Naive thymus-derived CD4-positive, alpha-beta T cell (primary cell): ENCODE measurements at places on chromosomes 2 and 18. TPM values are rescaled to one million over a fixed set of nuclear protein-coding genes. Genes with fewer than 3 reads are reported as not detected.
A peak's percentile ranks its signal among the peaks of the same experiment; 100 is the strongest.

The PROKR1 gene
- not detected for polyA plus RNA-seq

DNA sequence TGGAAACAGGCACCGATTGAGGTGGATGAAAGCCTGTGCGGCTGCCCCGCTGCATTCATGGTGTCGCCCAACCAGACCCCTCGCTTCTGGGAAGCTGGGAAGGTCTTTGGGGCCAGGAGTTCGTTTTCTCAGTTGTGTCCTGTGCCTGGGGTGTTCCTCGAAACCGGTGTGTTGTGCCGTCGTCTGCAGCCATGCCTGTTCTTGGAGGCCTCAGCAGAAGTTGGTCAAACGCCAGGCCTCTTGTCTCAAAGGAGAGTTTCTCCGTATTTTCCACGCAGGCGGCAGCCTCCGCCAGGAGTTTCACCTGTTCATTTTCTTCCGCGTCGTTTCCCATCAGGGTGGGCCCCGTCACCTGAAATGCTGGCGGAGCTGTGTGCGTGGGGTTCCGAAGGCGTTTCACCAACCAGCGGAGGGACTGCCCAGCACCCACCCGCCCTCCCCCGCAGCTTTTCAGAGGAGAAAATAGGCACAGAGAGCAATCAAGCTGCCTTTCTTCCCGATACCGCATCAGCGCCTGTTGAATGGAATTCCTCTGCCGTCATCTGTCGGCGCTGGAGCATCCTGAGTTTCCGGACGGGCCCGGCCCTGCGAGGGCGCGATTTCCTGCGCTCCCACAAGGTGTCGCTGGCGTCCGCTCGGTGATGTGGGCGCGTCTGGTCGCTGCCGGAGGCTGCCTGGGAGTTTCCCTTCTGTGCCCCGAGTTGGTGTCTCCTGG is 17.0 kb upstream of the NFATC1 start:
- peaks cover 7% of the 10 kb centered on the region for H3K4me1 ChIP-seq
- DNase-seq = peak; percentile 81
- peaks cover 39% of the 10 kb centered on the region for H3K36me3 ChIP-seq
- no peak overlapping the region for H3K27ac ChIP-seq
- no peaks in the 10 kb centered on the region for H3K27me3 ChIP-seq

- no peak overlapping the region for H3K27ac ChIP-seq
- no peaks in the 10 kb centered on the region for H3K4me1 ChIP-seq
- no peaks in the 10 kb centered on the region for H3K27me3 ChIP-seq
- no peaks in the 10 kb centered on the region for H3K36me3 ChIP-seq
Observed at GRCh38 chr2:184599054-184599871, 934 bp downstream of the ZNF804A start.

The TMX3 gene
- 20.2 TPM for polyA plus RNA-seq

- no peak for DNase-seq
- no peak overlapping the region for H3K4me3 ChIP-seq
- H3K27ac ChIP-seq = no peak overlapping the region
- no peaks in the 10 kb centered on the region for H3K27me3 ChIP-seq
- no peaks in the 10 kb centered on the region for H3K36me3 ChIP-seq
Observed at GRCh38 chr2:132448771-132449170, 32.2 kb downstream of the GPR39 start.

- no peaks in the 10 kb centered on the region for H3K4me1 ChIP-seq
- H3K27me3 ChIP-seq = no peaks in the 10 kb centered on the region
- no peak overlapping the region for H3K27ac ChIP-seq
- no peaks in the 10 kb centered on the region for H3K36me3 ChIP-seq
- DNase-seq = no peak
Observed at GRCh38 chr18:55235094-55235461, 275.8 kb upstream of the CCDC68 start.

The CYTIP gene
- 270 TPM for polyA plus RNA-seq

The SH3RF3 gene
- polyA plus RNA-seq = 1.3 TPM

GRCh38 chr2:5491523-5491922 is 200.7 kb upstream of the SOX11 start:
- no peaks in the 10 kb centered on the region for H3K36me3 ChIP-seq
- no peak for DNase-seq
- H3K4me1 ChIP-seq = no peaks in the 10 kb centered on the region
- H3K27ac ChIP-seq = no peak overlapping the region
- no peaks in the 10 kb centered on the region for H3K27me3 ChIP-seq

GRCh38 chr2:132904142-132904842 is 234.3 kb upstream of the LYPD1 start:
- H3K36me3 ChIP-seq = no peaks in the 10 kb centered on the region
- DNase-seq = no peak
- no peaks in the 10 kb centered on the region for H3K4me1 ChIP-seq
- H3K27me3 ChIP-seq = no peaks in the 10 kb centered on the region

The ZSWIM2 gene
- polyA plus RNA-seq = not detected

The CHRND gene
- polyA plus RNA-seq = 0.13 TPM

The EFR3B gene
- 0.10 TPM for polyA plus RNA-seq

The DNAJC27 gene
- 6.2 TPM for polyA plus RNA-seq

DNA sequence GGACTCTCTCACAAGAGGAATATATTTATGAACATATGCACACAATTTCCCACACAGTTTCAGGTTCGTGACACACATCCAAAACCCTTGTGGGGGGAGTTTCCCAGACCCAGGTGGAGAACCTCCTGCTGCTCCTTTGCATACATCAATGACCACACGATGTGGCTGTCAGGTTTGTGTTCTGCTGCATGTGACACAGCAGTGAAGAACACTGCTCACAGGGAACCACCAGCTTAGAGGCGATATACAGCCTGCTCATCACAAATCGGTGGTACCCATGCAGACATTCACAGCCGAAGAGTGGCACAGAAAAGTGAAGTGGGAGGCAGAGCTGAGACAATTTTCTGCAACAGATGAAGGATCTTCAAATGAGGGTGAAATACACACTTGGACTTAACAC is 175.6 kb upstream of the ZFP36L2 start:
- no peaks in the 10 kb centered on the region for H3K36me3 ChIP-seq
- no peak for DNase-seq
- H3K4me1 ChIP-seq = no peaks in the 10 kb centered on the region
- no peak overlapping the region for H3K4me3 ChIP-seq

The TCF23 gene
- polyA plus RNA-seq = not detected

- H3K27me3 ChIP-seq = no peaks in the 10 kb centered on the region
- DNase-seq = no peak
- no peaks in the 10 kb centered on the region for H3K4me1 ChIP-seq
- no peak overlapping the region for H3K27ac ChIP-seq
- H3K36me3 ChIP-seq = no peaks in the 10 kb centered on the region
Observed at GRCh38 chr18:22302144-22302543, 115.6 kb downstream of the CTAGE1 start.

DNA sequence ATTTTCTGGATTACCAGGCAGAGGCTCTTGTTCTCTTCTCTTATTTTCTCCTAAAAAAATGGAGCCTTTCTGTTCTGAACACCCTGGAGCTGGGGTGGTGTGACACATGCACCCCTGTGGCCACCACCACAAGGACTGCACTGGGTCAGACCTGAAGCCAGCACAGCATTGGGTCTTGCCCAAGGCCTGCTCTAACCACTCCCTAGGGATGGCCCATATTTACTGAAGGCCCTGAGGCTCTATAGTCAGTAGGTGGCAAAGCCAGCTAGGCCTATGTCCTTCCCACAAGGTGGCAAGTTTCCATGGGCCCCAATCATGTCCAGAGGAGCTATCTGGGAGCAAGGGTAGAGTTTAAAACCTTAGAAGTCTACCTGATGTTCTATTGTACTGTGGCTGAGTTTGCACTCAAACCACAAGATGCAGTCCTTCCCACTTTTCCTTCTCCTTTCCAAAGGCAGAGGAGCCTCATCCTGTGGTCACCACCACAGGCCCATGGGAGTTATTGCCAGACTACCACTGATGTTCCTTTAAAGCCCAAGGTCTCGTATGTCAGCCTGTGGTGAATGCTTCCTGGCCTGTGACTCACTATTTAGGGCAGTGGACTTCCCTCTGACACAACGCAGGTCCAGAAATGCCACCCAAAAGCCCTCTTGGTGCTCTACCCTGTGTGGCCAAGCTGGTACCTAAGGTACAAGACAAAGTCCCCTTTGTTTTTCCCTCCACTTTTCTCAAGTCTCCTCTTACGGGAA is 15.0 kb upstream of the FMNL2 start:
- no peaks in the 10 kb centered on the region for H3K27me3 ChIP-seq
- no peaks in the 10 kb centered on the region for H3K36me3 ChIP-seq
- no peak overlapping the region for H3K27ac ChIP-seq
- DNase-seq = no peak

DNA sequence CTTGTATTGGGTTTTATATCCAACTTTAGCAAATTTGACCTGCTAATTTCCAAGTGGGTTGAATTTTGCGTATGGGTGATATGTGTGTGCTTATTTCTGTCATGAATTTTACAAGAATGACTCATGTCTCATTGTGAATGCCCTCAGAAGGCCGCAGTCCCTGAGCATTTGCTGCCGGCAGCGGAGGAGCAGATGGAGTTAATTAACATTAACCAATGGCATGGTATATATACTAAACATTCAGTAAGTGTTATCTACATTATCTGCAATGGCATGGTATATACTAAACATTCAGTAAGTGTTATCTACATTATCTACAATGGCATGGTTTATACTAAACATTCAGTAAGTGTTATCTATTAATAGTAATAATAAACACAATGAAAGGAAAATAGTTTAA is 90.1 kb downstream of the DOK6 start:
- no peak overlapping the region for H3K4me3 ChIP-seq

GRCh38 chr2:16025211-16025875 is 85.0 kb downstream of the MYCN start:
- H3K27ac ChIP-seq = no peak overlapping the region

The GAL3ST2 gene
- not detected for polyA plus RNA-seq

The HAUS1 gene
- 42.7 TPM for polyA plus RNA-seq

The EGR4 gene
- not detected for polyA plus RNA-seq

DNA sequence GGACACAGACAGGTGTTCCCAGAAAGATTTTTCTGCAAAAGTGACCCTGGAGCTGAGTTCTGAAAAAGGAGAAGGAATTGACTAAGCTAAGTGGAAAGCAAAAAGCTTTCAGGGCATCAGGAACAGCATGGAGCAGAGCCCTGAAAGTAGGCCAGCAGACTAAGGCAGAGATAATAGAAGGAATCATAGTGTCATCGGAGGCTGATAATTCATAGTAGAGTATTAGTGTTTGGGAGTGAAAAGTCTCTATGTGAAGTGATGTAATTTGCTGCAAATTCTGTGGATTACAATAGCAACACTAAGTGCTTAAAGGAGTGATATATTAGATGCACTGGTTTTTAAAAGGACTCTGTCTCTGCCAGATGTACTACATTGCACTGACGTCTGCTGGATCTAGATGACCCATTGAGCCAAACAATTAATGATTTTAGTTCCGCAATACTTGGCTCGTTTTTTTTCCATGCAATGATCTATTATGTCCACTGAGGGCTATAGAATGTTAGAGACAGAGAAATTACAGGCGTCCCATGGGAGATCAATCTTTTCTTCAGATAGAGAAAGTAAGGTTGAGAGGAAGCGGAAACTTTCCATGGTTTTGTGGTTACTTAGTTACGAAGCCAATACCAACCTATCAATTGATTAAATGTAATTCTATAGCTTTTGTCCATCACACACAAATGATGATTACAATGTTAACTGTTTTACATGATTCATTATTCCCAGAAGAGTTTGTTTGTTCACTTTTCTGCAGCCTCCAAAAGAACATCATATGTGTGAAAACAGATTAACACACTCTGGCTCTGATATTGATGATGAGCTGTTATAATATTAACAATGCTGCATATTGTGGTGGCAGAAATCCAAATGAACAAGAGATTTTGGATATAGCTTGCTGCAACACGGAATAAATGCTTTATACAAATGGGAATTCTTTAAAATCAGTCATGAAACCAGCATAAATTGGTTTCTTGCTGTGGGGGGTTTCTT is 143.7 kb downstream of the MC4R start:
- DNase-seq = no peak
- H3K27me3 ChIP-seq = no peaks in the 10 kb centered on the region
- no peaks in the 10 kb centered on the region for H3K4me1 ChIP-seq
- no peak overlapping the region for H3K4me3 ChIP-seq
- H3K36me3 ChIP-seq = no peaks in the 10 kb centered on the region
- H3K27ac ChIP-seq = no peak overlapping the region

The NYAP2 gene
- polyA plus RNA-seq = not detected

DNA sequence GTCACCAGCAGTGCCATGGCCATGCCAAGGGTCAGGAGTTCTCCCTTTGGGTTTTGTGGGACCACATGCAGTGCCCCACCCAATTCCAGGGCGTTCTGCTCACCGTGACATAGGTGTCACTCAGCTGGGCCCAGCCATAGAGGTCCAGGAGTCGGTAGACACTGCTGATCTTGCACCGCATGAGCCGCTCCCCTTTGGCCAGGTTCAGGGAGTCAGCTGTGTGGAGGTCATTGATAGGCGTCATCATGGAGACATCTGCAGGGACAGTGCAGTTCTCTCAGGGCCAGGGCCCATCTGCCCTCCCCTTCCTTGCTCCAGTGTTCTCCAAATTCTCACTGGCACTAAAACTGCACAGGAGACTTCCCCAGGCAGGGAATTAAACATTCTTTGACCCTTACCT is 71.9 kb downstream of the ADD2 start:
- H3K4me3 ChIP-seq = no peak overlapping the region
- H3K36me3 ChIP-seq = peaks cover 19% of the 10 kb centered on the region
- no peak overlapping the region for H3K27ac ChIP-seq
- no peaks in the 10 kb centered on the region for H3K4me1 ChIP-seq
- no peaks in the 10 kb centered on the region for H3K27me3 ChIP-seq
- no peak for DNase-seq

- H3K4me3 ChIP-seq = no peak overlapping the region
- no peak overlapping the region for H3K27ac ChIP-seq
- no peaks in the 10 kb centered on the region for H3K36me3 ChIP-seq
- H3K27me3 ChIP-seq = no peaks in the 10 kb centered on the region
- H3K4me1 ChIP-seq = no peaks in the 10 kb centered on the region
Observed at GRCh38 chr2:217736776-217737550, 265.8 kb downstream of the TNS1 start.

DNA sequence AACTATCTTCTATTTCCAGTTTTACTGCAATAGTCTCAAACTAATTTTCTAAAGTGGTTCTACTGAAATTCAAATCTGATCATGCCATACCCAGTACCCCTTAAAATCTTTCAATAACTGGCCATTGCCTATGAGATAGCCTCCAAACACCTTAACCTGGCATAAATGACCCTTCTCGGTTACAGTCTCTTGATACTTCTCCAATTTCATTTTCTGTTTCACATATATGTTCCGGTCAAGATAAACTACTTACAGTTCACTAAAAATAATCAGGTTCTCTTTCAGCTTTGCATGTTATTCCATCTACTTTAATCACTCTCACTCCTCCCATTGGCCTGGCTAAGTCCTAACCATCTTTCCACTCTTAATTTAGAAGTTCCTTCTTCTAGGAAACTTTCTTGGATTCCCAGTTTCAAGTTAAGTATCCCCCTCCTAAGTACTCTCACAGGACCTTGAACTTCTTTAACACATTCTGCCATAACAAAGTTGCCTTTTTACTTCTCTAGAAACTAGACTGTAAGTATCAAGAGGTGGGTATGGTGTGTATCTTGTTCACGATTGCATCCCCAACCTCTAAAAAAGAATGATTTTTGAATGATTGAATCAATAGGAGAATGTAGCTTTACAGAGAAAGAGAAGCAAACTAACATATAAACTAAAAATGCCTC is 110.2 kb upstream of the RBBP8 start:
- H3K4me3 ChIP-seq = no peak overlapping the region
- H3K27me3 ChIP-seq = no peaks in the 10 kb centered on the region
- DNase-seq = no peak
- H3K27ac ChIP-seq = no peak overlapping the region
- H3K36me3 ChIP-seq = no peaks in the 10 kb centered on the region
